Esophagus squamous epithelium (tissue), 5 donors: ENCODE measurements at places on chromosomes 12 and 14.

- H3K27me3 ChIP-seq: no peaks in the 10 kb centered on the region
- H3K27ac ChIP-seq: no peak overlapping the region
- H3K36me3 ChIP-seq: no peaks in the 10 kb centered on the region
- DNase-seq: no peak
These were observed 195.7 kb downstream of the FBXL14 start for GRCh38 chr12:1398673-1399072.

- H3K4me3 ChIP-seq: peak overlapping the region; percentile 98
- DNase-seq: no peak
- no peaks in the 10 kb centered on the region for H3K27me3 ChIP-seq
- peak overlapping the region; percentile 93 for H3K27ac ChIP-seq
- no peaks in the 10 kb centered on the region for H3K36me3 ChIP-seq
- peaks cover 70% of the 10 kb centered on the region for H3K4me1 ChIP-seq
These were observed 883 bp upstream of the CDCA4 start for GRCh38 chr14:105021656-105022275.

- no peaks in the 10 kb centered on the region for H3K27me3 ChIP-seq
- no peaks in the 10 kb centered on the region for H3K36me3 ChIP-seq
- H3K4me3 ChIP-seq: no peak overlapping the region
- no peak overlapping the region for H3K27ac ChIP-seq
- no peak for DNase-seq
These were observed 48.3 kb downstream of the SPATS2 start for GRCh38 chr12:49415521-49415970.

DNA sequence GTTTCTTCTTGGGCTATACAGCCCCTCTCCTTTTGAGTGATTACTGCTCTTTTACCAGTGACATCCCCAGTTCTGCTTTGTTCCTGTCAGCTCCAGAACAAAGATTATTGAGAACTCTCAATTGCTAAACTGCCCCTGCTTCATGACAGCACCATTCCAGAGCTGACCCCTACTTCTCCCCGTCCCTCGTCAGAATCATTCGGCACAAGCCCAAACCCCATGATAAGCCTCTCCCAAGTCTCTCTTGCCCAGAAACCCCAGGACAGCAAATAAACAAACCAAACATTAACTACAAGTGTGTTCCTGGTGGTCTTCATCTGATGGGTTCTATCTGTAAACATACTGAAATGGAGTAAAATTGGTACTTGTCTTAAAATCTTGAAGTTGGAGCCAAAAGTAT lies 9.3 kb upstream of the DLGAP5 start:
- H3K4me1 ChIP-seq: no peaks in the 10 kb centered on the region
- no peak overlapping the region for H3K4me3 ChIP-seq
- no peaks in the 10 kb centered on the region for H3K27me3 ChIP-seq
- H3K36me3 ChIP-seq: no peaks in the 10 kb centered on the region
